ENCODE measurements at places on chromosomes 1 and 21.

- no peak for DNase-seq
These were observed at the start of gene PLA2G5 for GRCh38 chr1:20069874-20070273. Gene PLA2G5, plus strand, starts transcription at chr1:20070194. Its CDS starts 14,637 bp downstream, at chr1:20084831.

GRCh38 chr1:166307261-166308188 lies 140.7 kb upstream of the FAM78B start:
- no peak for DNase-seq

DNA sequence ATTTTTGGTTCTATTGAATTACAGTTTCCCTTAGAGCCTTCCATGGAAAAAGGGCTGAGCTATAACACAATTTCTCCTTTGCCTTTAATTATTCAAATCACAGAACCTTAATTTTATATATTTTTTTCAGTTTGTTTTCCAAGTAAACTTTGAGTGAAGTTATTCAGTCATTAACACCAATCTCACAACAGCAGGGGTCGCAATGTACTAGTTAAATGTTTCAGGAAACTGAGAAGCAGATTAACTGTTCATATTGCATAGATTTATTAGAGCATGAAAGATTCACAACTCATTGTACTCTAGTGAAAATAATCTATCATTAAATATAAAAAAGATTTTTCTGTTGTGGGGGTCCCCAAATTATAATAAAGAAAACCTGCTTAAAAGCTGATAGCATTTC lies 64.1 kb downstream of the KIFAP3 start:
- DNase-seq: no peak

- no peak for DNase-seq
These were observed 56.5 kb upstream of the ESRRG start for GRCh38 chr1:216779686-216780085.

DNA sequence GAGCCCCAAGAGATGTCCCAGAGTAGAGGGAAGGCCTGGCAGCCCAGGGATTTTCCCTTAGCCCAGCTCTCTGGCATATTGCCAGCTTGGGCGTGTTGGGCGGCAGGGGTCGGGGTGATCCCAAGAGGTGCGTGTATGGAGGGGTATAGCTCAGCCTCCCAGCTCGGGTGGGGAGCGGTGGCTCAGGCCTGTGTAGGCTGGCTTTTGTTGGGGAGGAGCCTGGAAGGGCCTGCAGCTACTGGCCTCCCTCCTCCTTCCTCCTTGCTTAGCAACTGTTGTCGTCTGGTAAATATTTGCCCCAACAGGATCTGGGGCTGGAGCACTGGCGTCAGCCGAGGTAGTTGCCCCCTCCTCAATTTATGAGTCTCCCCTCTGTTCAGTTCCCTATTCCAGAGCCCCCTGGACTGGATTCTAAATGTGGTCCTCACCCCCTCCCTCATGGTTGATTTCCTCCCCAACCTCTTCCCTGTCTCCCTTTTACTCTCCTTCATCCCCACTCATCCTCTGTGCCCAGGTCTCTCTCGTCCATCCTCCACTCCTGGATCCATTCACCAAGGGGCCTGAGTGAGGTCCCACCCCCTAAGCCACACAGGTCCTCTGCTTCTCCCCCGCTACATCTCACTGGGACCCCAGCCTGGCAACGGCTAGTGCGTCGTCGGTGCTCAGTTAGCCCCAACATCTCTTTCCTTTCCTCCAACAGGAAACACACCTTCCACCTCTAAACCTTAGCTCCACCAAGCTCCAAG lies 10.3 kb upstream of the LMNA start:
- DNase-seq: no peak

DNA sequence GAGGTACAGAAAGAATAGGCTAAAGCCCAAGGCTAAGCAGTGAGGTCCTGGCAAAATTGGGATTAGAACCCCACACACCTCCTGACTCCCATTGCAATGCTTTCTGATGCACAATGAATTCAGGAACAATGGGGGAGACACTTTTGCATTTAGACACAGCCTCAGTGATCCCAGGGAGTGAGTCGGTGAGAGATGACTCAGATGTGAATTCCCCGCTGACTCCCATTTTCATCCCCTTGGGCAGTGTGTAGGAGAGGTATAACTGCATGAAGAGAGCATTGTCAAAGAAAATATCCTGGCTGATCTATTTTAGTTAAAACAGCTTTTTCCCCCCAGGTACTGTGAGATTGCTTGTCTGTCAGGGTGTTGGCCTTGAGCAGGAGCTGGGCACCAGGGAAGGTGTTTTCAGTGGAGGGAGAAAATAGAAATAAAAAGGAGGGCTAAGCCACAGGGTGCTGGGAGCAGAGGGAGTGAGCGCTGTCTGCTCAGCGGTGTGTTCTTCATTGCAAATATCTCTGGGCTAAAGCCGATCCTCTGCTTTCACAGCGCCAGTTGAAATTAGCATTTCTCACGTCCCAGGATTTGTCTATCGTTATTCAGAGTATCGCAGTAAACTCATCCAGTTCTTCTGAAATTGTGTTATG lies 247.7 kb upstream of the PTBP2 start:
- no peak for DNase-seq

DNA sequence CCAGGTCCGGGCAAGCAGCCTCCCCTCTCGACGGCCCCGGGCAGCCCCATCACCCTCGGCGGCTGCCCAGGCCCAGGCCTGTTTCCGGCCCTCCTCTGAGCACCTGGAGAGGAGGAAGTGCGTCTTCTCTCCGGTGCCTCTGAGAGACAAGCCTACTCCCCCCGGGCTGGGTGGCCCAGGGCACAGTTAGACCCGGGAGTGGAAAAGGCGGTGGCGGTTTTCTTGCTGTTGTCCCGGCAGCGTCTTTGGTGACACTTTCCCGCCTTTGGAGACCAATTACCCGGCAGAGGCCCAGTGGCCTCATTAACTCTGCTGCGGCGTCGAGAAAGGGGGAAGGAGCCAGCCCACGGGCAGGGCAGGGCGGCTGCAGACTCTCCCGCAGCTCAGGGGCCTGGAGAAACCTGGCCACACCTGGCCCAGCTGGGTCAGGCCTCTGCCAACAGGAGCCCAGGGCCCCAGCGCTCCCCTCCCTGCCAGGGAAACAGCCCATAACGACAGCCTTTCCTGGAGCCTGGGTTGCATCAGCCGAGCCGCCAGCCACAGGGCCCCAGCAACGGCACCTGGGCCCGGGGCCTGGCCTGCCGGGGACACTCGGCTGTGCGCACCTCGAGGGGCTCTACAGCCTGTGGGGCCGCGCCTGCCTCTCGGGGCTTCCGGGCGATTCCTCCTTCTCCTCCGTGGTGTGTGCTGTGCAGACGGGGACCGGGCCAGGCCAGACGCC lies 28.4 kb upstream of the C1orf159 start:
- DNase-seq: no peak

- DNase-seq: no peak
These were observed 40.5 kb upstream of the PROX1 start for GRCh38 chr1:213947200-213947801.

GRCh38 chr1:239511875-239512274 lies 125.5 kb downstream of the CHRM3 start:
- no peak for DNase-seq

DNA sequence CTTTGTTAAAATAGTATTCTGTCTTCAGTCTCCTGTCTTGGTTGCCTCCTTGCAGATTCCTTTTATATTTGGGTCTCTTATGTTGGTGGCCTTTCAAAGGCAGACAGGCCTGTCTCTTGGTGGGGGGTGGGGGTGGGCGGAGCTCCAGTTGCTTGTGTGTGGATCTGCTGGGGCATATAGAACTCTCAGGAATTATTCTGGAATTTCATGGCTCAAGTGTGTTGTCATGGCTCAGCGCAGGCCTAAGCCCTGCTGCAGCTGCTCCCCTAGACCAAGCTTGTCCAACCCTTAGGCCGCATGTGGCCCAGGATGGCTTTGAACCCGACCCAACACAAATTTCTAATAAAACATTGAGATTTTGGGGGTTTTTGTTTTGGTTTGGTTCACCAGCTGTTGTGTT lies 8.0 kb downstream of the C1orf35 start:
- no peak for DNase-seq

DNA sequence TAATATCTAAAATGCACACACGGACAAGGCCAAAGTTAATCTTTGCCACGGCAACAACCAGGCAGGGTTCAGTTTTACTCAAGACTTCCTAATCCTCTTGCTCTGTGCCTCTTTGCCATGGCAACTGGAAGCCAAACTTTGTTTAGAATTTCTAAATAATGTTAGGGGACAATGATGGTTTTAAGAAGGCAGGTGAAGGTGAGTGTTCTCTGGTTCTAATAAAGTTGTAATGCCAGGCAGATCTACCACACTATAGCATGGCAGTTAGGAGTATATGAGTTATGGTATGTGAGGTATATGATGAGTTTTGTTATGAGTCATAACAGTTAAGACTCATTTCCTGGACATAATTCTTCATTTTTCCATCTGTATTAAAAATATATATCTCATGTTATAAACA lies 2.7 kb downstream of the PTPRC start:
- DNase-seq: no peak

GRCh38 chr1:184900507-184900906 lies 73.8 kb downstream of the NIBAN1 start:
- DNase-seq: no peak

- DNase-seq: peak; percentile 34
These were observed 522.9 kb downstream of the LRRIQ3 start for GRCh38 chr1:73674945-73675561.

GRCh38 chr1:173601588-173601987 lies 1.3 kb downstream of the SLC9C2 start:
- DNase-seq: no peak
